ENCODE measurements at places on chromosomes 1 and 21.

DNA sequence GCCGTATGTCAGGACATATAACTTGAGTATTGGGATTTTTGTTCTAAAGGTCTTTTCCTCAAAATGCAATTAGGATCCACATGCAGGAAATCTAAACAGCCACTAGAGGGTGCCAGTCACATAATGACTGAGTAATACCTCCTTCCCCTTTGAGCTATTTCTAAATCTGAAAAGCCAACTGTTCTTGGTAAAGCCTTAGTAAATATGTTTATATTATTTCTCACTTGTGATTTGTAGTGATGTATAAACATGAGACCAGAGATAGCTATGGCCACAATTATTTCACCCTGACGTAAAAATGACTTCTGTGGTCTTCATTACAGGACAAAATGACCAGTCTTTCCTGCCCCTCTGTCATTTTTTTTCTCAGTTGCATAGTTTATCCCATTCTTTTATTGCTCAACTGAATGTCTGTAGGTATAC lies 41.0 kb upstream of the DR1 start:
- peak; percentile 69 for DNase-seq

- DNase-seq = peak; percentile 71
Measured at GRCh38 chr21:31191553-31191952, 152.5 kb downstream of the TIAM1 start.

GRCh38 chr1:161378014-161378413 lies 10.3 kb upstream of the CFAP126 start:
- no peak for DNase-seq

- peak; percentile 27 for DNase-seq
Measured at GRCh38 chr21:23853796-23854379, 1753.4 kb downstream of the MRPL39 start.

- DNase-seq = no peak
Measured at GRCh38 chr1:233981042-233981675, 76.7 kb downstream of the SLC35F3 start.

DNA sequence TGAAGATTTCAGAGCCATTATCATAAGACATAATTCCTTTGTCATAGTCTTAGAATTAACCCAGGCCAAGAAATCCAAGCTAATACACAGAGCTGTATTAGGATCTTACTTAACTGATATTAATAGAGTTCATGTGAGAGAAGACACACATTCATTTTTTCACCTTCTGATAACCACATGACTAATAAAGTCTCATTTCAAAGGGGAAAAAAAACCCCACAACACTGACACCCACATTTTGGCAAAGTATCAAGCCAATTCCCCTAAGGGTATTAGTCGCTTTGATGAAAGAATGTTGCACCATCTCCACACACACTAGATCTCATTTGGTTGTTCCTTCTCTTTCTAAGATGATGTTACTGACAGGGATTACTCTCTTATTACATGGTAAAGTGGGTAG lies 344.4 kb upstream of the ESRRG start:
- DNase-seq = no peak

- no peak for DNase-seq
Measured at GRCh38 chr21:28485301-28486022, 507.2 kb downstream of the LTN1 start.

DNA sequence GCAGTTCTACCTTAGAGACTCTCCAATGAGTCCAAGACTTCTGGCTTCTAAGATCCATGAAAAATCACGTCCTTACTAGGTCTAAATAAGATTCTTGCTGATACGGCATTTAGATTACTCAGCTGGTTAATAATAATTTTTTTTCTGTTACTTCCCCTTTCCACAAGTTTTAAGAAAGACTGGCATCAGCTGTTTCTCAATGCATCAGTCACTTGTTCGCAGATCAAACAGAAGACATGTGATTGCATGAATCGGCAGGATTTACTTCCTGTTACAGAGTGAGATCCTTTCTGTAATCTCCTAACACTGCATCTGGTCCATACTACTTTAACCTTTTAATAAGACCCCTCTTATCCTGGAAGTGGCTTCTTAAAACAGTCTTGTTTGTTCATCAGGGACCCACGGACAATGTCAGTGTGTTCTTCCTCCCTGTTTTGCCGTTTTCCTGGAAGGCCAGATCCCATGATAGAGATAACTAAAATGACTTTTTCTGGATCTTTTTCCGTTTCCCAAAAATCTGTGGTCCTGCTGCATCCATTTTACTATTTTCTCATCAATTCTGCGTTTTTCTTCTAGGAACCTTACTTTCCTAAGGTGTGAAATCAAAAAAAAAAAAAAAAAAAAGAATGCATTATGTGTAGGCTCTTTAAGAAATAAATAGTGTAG lies 6.1 kb downstream of the NPL start:
- DNase-seq = no peak

DNA sequence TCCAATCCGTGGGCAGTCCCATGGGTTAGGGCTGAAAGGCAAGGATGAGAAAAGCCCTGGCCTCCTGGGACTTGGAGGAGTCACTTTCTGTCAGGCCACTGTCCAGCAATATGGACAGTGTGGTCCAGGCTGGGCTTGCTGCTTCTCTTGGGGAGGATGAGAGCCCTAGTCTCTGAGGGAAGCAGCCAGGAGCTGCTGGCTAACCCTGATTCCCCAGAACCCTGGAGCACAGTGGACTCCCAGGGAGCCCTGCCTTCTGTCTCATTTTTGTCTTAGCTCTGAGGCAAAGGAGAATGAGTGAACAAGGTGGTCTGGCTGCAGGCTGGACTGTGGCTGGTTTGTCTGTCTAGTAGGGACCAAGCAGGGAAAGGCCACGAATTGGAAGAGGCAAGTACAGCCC lies 23.8 kb upstream of the EDN2 start:
- DNase-seq = no peak

DNA sequence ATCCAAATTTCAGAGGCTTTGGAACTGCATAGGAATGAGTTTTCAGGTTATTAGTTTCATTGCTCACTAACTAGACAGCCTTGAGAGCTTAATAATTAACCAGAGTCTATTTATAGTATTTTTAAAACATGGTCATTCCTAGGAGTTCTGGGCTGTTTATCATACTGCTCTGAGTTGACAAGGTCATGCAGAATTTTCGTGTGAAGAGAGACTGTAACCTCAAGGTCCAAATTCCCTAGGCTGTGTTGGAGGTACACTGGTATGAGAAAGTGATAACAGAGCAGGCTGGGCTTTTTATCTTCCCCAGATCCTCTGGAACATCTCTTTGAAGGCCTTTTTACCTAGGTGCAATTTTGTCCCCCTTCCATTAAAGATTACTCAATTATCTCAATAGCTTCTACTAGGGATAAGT lies 736.3 kb downstream of the LTN1 start:
- DNase-seq = no peak

- DNase-seq = no peak
Measured at GRCh38 chr1:178183796-178184195, 89.9 kb downstream of the RASAL2 start.

GRCh38 chr1:96472471-96472870 lies 249.1 kb upstream of the PTBP2 start:
- DNase-seq = no peak

DNA sequence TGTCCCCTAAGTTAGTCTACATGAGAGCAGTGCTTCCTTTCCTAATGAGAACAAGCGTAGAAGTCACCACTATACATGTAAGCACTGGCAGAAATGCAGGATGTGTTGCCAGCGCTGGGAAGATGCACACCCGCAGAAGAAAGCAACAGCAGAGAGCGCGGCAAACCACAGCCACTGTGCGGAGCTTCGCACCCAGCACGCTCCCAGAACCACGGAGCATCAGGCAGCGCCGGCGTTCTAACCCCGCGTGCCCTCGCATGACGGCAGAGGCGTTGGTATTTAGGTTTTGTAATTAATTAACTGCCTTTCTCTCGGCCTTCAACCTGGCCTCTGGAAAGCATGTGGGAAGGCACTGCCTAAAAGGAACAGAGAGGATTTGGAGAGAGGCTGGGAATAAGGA lies 69.1 kb downstream of the OLIG1 start:
- DNase-seq = no peak

DNA sequence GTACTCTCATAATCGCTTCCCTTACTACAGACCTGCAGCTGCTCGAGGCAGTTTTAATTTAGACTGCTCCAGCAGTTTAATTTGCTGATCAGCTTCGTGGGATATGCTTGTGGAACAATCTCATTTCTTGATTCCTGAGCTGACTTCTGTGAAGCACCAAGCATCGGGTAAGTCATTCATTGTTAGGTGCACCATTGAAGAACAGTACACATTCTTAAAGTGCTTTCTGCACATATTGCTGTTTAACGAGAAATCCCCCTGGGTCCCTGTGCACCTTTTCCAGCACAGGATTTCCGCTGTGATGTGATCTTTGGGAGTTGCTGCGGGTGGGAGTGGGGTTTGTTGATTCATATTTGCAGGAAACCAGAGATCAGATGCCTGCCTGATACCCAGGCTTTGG lies 9.1 kb downstream of the GALNT2 start:
- no peak for DNase-seq

GRCh38 chr1:21048462-21048861 lies 128.2 kb downstream of the EIF4G3 start:
- DNase-seq = no peak

DNA sequence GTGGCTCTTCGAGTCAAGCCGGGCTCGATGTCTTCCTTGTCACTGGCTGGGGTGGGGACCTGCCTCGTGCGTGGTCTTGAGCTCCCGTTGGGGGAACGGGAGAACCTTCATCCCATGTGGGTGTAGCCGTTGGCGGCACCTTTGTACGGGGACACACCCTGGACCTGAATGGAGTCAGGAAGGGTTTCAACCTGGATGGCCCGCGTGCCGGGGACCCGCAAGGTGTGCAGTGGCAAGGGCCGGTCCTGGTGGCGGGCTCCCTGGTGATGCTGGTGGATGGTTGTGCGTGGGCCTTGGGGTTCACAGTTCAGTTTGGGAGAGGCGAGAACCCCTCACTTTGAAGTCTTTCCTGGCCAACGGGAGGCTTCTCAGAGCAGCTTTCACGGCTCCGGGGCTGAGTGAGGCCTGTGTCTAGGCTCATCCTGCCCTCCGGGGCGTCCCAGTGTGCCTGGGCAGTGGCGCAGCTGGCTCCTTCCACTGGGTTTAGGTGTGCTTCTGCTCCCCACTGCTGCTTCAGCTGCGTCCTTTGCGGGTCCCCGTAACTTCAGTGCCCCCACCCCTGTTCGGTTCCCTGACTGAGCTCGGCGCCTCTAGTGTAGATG lies 11.4 kb downstream of the SKI start:
- DNase-seq = no peak

DNA sequence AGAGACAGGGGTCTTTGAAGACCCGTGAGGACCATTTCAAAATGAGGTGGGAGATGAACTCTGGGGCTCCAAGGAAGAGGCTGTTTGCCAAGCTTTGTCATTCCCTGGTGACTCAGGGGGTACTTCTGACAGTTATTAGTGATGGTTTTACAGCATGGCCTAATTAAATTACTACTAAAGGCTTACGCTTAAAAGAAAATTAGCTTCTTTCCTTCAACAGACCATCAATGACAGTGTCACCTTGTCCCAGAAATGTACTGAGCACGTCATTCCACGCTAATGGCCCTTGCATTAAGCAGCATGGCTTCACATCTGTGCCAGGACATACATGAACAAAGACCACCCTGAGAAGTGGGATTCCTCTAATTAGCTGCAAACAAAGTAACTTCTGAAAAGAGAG lies 5.1 kb upstream of the UTS2 start:
- DNase-seq = no peak

GRCh38 chr1:229138058-229138457 lies 132.9 kb upstream of the RAB4A start:
- no peak for DNase-seq

DNA sequence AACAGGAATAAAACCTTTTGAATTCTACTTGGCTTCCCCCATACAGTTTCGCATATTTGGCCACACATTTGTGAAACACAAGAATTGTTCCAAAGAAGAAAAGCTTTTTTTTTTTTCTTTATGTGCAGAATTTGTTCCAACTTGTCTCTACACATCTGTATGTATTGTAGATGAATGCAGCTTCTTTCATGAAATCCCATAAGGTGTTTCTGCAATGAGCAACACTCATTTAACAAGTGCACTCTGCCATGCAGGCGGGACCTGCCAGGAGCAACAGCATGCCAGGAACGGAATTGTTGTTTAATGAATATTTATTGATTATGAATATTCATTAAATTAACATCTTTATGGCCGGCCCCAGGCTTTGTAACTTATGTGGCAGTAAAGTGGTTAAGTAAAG lies 1075.0 kb downstream of the TTLL7 start:
- DNase-seq = no peak

DNA sequence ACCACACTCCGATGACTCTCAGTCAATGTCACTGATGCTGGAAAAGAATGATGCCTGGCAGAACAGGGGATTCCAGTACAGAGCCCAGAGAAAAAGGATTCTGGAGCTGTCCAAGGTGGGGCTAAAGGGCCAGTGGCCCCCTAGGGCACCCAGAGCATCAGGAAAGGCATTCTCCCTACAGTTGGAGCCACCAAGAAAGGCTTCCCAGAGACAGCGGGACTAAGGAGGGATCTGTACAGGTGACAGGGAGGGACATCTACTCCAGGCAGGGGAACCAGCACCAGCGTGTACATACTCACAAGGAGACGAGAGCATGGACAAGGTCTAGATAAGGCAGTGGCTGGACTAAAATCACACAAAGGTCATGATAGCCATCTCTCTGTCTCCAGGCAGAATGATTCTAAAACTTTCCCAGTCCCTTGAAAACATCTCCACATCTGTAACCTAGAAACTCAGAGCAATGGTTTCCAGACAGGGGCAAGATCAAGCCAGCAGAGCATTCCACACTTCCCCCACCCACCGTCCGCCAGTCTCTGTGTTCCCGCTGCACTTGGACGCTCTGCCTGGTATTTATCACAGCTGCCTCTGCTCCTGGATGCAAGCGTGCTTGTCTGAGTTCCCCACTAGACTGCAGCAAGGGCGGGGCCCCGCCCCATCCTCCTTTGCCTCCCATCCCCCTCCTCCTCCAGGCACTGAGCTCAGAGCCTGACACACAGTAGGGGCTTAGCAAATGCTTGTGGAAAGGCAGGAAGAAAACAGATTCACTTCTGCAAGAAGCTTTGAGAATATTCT lies 111.6 kb upstream of the ZC3H12A start:
- no peak for DNase-seq

- no peak for DNase-seq
Measured at GRCh38 chr1:76666499-76666898, 200.8 kb upstream of the ST6GALNAC5 start.
